ENCODE measurements at places on chromosomes 4 and X.

- DNase-seq: no peak
These were observed 79.2 kb downstream of the TMEM164 start for GRCh38 chrX:110082161-110082560.

DNA sequence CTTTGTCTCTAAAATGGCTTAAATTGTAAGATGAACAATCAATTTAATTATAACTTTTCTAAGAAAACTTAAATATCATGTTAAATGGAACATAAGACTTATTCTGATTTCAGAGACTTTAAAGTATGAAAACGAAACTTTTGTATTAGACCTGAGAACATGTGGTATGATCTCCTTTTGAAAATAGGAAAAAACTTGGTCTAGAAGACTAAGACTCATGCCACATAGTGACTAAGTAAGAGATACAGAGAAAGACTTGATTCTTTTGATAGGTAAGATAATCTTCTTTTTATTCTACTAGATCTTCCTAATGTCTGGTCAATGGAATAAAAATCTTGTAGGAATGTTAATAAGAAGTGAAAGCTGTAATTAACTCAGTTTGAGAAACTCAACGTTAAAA is 326.3 kb upstream of the GRIA3 start:
- no peak for DNase-seq

- DNase-seq: no peak
These were observed 898.9 kb upstream of the EPHA5 start for GRCh38 chr4:66569228-66569627.

DNA sequence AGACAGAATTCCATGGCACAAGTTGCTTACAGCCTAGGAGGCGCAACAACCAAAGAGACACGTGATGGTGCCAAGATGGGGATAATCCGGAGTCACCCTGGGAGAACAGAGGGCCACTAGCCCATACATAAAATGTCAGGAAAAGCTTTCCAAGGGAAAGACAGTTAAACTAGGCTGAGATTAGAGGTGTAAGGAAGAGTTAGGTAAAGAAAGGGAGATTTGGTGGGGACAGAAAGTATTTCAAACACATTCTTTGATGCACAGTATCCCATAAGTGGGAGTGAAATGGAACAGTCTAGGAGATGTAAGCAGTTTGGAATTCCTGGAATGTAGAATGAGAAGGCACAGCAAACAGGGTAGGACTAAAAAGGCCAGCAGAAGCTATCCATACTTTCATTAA is 860.9 kb upstream of the LCORL start:
- DNase-seq: no peak

DNA sequence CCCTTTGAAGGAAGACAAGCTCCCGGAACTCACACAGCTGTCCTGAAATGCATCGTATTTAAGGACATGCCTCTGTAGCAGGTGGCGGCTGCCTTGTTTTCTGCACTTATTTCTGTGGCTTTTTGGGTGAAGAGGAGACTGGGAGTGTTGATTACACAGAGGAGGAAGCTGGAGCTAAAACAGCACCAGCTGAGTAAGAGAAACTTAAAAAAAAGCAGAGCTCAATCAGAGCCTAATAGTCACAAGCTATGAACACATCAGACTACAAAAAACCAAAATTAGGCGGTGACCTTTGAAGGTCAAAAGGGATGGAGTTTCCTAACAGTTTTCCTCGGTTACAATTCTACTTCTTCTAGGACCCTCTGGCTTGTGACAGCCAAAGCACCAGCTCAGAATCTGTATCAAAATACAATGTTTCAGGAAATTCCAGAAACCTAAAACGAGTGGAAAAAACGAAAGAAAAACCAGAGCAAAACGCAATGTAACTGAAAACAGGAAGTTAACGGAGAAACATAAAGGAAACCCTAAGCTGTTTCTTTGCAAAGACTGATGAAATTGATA is 13.5 kb downstream of the PRKX start:
- no peak for DNase-seq

Measured in stimulated activated CD8-positive, alpha-beta memory T cell treated with anti-CD3 and anti-CD28 coated beads, Interleukin-7, amount 100 ng/mL, for 48 hours (primary cell).